ENCODE measurements at places on chromosomes 4 and X.

- DNase-seq = no peak
These were observed 617.7 kb upstream of the SMIM31 start for GRCh38 chr4:164136180-164136616.

DNA sequence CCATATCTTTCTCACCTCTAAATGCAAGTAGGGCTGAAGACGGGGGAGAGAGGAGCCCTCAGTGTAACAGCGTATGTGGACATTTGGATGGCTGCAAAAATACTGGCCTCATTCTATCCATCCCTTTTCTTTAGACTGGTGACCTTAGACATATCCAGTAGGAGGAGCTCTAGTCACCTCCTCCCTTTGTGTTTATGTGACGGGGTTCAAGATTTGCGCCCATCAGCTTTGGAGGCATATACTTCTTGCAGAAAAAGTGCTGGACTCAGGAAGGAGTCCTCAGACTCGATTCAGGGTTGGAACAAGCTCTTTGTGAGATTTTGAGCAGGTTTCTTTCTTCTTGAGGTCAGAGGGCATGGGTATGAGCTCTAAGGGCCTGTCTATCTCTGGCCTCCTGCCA is 86.2 kb downstream of the MAMLD1 start:
- no peak for DNase-seq

- no peak for DNase-seq
These were observed 57.0 kb upstream of the GBA3 start for GRCh38 chr4:22635692-22636091.

GRCh38 chrX:71492231-71493065 is 40.5 kb upstream of the OGT start:
- no peak for DNase-seq

DNA sequence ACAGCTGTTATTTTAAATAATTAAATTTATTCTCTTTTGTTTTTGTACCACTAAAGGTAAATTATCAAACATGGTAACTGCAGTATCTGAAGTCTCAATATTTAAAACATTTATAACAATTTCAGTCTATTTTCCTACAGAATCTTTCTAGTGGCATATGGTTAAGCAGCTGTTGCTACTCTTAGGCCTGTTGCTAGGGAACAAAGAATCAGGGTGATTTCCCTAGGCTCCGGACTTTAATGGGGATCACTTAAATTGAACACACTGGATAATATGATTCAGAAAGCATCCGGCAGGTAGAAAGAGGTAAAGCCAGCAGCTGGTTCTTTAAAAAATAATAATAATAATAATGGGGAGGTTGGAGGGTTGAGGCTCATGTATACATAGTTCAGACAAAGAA is 17.6 kb downstream of the FBXO8 start:
- DNase-seq = no peak

- no peak for DNase-seq
These were observed 78.7 kb downstream of the LNX1 start for GRCh38 chr4:53512608-53513007.

All from activated CD4-positive, alpha-beta T cell treated with anti-CD3 and anti-CD28 coated beads, Interleukin-2, amount 50 U/mL, for 24 hours (primary cell).